ENCODE measurements at places on chromosomes 6 and 20.

DNA sequence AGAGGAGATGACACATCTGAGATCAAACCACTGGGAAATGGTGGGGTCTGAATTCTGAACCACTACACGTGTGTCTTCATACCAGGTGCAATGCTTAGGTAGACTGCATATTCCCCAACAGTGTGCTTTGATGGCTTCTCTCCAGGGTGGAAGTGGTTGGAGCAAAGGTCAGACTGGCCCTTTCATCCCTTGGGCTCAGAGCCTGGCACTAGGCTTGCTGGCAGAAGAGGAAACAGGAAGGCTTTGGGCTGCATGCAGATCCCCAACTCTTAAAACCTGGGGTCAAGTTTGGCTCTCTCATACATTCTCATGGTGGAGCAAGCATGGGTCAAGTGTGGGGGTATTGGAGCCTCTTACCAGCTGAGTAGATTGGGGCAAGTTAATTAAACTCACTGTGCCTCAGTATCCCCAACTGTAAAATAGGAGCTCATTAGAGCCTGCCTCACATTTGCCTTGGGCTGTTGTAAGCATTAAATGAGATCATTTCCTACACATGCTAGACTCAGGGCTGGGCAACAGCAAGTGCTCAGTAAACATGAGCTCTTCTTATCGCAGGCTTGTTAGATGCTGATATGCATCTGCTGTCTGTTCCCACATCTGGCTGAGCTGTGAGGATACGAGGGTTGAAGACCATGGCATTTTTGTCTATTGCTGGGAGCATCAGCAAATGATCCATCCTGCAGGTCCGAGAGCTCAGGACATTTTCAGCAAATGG is 51.6 kb upstream of the FAM83D start:
- DNase-seq = no peak

DNA sequence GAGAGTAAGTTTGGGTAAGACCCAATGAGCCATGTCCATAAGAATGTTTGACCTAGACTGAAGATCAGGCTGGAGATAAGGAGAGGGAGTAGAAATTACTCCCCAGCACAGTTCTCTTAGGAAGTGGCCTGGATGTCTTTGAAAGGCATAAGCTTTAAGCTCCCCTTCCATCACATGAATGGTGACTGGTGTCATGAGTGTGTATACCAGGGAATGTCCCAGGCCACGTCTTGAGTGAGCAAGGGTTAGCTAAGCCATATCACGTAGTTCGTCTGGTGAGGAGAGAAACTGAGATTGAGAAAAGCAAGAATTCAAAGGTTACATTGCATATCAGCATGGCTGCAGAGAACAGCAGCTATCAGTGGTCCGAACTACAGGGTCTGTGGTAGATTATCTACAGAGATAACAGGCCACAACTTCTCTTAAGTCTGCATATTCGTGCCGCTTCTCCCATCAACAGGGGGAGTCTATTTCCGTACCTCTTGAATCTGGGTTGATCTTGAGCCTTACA is 60.1 kb upstream of the BMP2 start:
- DNase-seq = no peak

GRCh38 chr6:48032151-48032550 is 78.8 kb downstream of the PTCHD4 start:
- DNase-seq = peak; percentile 40

- no peak for DNase-seq
Observed at GRCh38 chr20:22826306-22827230, 208.5 kb upstream of the SSTR4 start.

GRCh38 chr6:158290040-158290439 is 22.2 kb upstream of the TULP4 start:
- DNase-seq = no peak

GRCh38 chr6:53066077-53066417 is 843 bp downstream of the FBXO9 start:
- peak; percentile 49 for DNase-seq

DNA sequence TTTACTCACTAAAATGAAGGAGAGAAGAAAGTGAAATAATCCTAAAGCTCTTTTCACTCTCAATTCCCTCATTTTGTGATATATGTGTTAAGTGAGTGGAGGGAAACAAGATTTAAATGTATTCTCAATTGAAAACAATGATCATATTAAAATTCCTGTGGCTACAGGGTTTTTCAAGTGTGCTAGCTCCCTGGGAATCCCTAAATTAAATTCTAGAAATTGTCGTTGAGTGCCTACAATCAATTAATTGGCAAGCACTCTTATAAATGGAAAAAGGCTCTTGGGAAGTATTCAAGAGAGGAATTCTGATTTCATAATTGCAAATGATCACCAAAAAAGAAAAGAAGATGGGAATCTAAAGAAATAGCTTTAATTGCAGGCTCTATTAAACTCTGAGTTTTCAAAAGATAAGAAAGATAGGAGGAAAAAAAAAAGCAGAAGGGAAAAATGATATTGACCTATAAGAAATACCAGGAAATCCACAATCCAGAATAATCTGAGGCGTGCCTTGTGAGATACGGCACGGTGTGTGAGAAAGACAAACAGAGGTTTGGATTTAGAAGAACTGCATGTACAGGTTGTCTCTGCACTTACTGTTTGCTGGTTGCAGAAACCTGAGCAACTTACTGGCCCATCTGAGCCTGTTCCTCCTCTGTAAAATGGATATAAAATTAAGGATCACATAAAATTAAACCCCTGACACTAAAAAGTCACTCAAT is 18.3 kb upstream of the MBOAT1 start:
- no peak for DNase-seq

- no peak for DNase-seq
Observed at GRCh38 chr6:14406614-14407331, 289.2 kb downstream of the CD83 start.

- peak; percentile 56 for DNase-seq
Observed at GRCh38 chr6:107600936-107601335, 111.0 kb downstream of the SOBP start.

DNA sequence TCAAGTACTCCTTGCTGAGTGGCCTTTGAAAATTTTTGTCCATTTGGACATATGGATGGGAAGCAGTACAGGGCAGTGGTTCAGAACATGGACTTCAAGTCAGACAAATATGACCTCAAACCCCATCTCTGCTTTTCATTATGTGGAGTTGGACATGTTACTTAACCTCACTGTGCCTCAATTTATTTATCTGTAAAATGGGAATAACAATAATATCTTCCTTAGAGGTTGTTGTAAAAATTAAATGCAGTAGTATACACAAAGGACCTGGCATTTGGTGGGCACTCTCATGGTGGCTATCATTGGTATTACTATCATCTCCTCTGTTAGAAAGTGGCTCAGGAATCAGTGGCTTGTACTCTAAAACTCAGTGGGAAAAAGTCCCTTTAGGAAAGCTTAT is 204.0 kb upstream of the MYLIP start:
- DNase-seq = no peak

DNA sequence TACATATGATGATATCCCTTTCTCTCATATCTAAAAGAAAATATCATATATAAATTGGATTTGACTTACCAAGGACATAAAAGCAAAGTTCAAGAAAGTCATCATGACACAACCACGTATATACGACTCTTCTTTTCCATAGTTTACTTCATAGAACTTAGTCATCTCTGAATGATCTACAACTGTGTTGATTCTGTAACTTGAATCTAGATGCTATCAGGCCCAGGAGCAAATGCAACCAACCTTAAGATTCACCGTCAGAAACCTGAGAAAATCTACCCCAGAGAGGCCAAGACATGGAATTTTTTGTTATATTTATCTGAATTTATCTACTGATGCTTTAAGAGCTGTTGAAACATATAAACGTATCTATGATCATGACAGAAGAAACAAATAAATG is 165.6 kb downstream of the PDE10A start:
- no peak for DNase-seq

GRCh38 chr6:45806172-45806571 is 209.5 kb downstream of the CLIC5 start:
- DNase-seq = no peak

GRCh38 chr6:75608956-75609533 is 7.4 kb downstream of the SENP6 start:
- DNase-seq = no peak

GRCh38 chr6:22350109-22350508 is 53.3 kb upstream of the PRL start:
- no peak for DNase-seq

GRCh38 chr6:135638108-135638507 is 140.6 kb upstream of the AHI1 start:
- no peak for DNase-seq

GRCh38 chr6:28312939-28313338 is 23.0 kb downstream of the ZSCAN31 start:
- DNase-seq = no peak

DNA sequence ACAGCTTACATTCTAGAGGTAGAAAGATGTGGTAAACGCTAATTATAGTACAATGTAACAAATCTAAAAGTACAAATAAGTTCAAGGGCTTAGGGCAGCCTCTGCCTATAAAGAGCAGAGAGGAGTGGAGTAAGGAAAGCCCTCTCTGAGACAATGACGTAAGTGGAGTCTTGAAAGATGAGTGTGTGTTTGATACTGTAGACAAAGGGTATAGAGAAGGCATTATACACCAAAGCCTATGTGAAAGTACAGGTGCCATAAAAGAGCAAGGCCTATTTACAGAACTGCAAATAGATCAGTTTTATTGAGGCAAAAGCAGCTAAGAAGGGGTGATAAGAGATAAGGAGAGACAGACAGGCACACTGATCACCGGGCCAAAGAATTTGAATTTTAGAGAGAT is 10.9 kb downstream of the GOPC start:
- DNase-seq = no peak

DNA sequence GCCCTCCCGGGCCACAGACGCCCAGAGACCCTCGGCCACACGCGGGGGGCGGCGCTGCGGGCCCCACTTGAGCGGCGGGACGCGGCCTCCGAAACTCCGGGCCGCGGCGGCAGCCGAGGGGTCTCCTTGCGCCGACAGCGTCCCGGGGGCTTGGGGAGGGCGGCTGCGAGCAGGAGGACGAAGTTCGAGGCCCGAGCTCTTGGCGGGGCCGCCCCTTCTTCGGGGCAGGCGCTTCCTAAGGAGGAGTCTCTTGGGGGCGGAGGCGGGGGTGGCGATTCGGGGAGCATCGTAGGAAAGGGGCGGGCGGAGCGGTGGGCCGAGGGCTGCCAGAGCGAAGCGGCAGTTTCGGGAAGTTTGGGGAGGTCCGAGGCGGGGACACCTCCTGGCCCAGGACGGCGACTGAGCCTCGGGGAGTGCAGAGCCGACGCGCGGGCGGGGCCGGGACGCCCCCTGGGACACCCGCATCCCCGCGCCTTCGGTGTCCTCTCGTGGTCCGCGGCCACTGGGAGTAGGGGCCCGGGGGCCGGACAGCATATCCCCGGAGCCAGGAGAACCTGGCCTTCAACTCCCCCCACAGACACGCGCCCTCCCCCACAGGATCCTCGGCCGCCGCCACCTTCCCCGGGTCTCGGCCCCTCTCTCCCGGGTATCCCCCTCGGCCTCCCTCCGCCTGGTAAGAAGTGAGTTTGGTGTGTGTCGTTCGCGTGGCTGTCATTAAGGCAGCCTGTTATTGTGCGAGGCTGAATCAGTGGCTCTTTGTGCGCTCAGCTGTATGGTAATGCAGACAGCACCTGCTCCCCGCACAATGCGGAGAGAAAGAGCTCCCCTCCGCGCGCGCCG is 613 bp upstream of the DLL1 start:
- no peak for DNase-seq
